AG10803 (cell line): ENCODE measurements at places on chromosomes 2 and 18.

GRCh38 chr2:133884739-133885381 is 316.6 kb upstream of the NCKAP5 start:
- DNase-seq: peak; percentile 34

- DNase-seq: no peak
Measured at GRCh38 chr18:54899500-54899899, 59.8 kb downstream of the CCDC68 start.

GRCh38 chr2:85421260-85422071 is 3.0 kb downstream of the SH2D6 start:
- DNase-seq: peak; percentile 74

- DNase-seq: no peak
Measured at GRCh38 chr18:79517341-79517740, 121.6 kb downstream of the NFATC1 start.

DNA sequence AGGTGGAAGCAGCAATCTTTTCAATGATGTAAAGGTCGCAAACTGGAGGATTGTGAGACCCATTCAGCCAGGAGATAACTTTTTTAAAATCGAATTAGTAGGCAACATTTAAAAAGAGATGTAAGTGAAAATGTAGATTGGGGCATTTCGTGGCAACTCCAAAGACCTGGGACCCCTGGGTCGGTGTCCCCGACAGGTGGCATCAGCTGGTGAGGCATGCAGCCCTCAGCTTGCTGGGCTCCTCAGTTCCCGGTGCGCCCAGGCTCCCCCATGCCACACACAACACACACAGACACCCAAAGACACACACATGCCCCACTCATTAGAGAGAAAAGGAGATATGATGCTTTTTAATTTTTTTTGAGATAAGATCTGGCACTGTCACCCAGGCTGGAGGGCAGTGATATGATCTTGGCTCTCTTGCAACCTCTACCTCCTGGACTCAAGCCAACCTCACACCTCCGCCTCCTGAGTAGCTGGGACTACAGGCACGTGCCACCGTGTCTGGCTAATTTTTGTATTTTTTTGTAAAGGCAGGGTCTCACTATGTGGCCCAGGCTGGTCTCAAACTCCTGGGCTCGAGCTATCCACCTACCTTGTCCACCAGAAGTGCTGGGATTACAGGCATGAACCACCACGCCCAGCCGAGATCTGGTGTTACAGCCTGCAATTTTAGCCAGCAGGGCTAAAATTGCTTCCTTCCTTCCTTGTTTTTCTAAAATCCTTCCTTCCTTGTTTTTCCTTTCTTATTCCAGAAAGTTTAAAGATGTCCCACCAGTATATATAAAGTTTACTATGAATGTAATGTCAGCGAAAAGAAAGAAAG is 122.6 kb upstream of the EPAS1 start:
- DNase-seq: no peak

DNA sequence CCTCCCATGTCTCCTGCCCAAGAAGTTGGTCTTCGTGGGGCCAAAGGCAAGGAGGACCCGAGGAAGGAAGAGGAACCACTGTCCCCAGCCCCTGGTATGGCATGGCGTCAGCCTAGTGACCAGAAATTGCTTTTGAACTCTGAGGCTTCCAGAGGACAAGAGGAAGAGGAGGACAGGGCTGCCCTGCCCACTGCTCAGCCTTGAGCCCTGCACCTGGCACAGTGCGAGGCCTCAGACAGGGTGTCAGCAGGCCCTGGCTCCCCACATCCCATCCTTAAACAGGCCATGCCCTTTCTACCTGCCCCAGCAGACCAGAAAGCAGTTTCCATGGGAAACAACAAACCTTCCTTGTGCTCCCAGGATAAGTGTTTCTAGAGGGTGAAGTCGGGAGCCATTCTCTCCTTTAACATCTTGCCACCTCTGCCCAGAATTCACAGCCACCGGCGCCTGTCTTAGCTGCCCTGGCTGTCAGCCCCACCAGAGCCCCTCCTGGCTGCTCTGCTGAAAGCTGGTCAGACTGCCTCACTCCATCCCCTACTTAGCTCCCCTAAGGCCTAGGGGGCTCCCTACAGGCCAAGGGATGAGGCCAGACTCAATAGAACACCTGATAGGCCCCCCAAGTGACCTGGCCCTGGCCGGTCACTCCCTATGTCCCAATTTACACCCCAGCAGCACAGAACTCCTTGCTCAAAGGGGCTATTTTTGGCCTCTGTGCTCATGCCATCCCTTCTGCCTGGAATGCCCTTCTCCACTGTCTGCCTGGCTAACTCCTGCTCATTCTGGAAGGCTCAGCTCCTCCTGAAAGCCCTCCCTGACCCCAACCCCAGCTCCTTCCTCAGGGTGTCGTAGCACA is 20.6 kb downstream of the ATOH8 start:
- no peak for DNase-seq

DNA sequence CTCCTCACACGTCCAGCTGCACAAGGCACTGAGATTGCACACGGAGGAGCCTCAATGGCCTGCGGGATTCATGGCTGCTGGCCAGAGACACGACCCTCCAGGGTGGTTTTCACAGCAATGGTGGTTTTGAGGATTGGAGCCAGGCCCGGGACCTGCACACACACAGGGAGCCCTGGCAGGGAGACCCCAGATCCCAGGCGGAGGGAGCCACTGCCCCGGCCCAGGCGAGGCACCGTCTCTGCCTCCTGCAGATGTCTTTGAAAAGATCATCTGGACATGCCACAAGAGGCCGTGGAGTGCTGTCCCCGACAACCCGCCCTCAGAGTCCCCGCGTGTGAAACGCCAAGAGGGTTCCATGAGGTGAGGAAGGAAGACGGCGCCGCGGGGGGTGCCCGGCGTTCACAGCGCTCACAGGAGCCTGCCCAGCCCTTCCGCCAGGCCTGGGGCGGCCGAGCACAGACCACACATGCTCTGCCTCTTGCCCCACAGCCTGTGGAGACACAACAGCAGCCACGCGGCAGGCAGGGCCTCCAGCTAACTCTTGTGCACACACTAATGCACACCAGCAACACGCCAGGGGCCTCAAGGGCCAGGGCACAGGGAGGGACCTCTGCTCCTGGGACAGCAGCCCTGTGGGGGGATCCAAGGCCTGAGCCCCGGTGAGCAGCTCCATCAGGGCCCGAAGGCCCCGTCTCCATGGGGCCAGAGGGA is 72.8 kb upstream of the CTDP1 start:
- no peak for DNase-seq

- DNase-seq: no peak
Measured at GRCh38 chr2:95262896-95263542, 11.2 kb upstream of the PROM2 start.

- no peak for DNase-seq
Measured at GRCh38 chr2:118224895-118225311, 136.6 kb downstream of the INSIG2 start.

DNA sequence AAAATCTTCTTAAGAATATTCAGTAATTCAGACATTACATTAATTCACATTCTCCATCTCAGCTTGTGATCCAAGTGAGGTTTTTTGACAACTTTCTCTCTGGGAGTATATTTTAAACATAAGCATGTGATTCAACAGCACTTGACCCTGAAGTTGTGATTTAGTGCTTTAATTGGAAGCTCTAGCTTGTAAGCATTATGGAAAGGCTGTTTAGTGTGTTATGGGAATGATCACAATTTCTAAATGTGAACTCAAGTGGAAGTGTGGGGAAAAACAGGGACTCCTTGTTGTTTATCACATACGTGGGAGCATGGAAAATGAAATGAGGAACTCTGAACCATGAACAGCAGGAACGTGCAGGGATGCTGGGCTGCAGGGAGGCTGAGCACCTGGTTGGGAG is 148.9 kb upstream of the BCL2L11 start:
- no peak for DNase-seq
